ENCODE measurements at places on chromosomes 3 and 15.

DNA sequence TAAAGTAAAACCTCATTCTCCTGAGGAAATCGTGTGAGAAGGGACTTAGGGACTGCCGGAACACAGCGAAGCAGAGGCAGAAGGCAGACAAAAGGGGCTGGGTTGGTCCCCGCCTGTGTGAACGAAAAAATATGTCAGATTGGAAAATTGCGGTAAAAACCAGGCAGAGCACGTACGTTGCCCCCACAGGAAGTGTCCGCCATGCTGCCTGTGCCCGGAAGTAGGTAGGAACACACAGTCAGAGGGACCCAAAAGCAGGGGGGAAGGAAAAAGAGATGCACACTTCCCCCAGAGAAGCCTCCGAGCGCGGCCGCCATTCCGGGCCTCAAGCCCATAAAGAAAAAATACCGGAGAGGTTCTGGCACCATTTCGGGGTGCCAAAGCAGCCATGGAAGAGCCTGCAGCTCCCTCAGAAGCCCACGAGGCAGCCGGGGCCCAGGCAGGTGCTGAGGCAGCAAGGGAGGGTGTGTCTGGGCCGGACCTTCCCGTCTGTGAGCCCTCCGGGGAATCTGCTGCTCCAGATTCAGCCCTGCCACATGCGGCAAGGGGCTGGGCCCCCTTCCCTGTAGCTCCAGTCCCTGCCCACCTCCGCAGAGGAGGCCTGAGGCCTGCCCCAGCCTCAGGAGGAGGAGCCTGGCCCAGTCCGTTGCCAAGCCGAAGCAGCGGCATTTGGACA, at the start of gene MKRN3:
Gene MKRN3 (plus strand): TSS at position 280 of the 676 bp plus-strand sequence. CDS start 109 bp downstream, at position 389.
- peak; percentile 21 for DNase-seq

GRCh38 chr15:89187986-89188514, 33.3 kb downstream of the RLBP1 start:
- no peak for DNase-seq

DNA sequence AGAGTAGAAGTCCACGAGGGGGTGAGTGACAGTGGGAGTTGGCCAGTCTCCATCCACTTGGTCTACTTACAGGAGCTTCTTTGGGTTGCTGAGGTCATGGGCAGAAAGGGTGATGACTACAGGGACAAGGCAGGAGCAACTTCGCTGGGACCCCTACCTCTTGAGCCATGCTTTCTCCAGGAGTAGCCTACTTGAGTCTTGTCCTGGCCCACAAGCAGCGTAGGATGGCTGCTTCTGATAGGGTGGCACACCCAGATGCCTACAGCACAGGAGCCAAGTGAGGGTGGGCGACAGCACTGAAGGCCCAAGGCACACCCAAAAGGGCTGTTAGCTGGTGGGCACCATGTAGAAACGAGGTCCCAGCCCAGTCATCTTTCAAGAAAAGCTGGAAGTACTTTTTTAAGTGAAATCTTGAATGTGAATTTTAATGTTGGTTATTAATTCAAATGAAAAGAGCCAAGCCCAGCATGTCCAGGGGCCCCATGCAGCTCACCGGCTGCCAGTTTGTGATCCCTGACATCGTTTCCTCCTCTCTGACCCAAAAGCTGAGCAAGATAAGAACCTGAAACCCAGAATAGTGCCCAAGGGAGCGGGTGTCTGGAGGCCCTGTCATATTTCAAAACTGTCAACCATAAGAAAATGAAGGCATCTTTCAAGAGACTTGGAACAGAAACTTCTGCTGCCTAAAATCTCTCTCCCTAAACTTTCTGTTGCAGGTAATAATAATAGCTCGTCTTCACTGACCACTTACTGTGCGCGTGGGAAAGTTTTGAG, 2.2 kb upstream of the CPEB1 start:
- DNase-seq: no peak

GRCh38 chr3:196617256-196617655, 22.2 kb upstream of the NRROS start:
- DNase-seq: no peak

DNA sequence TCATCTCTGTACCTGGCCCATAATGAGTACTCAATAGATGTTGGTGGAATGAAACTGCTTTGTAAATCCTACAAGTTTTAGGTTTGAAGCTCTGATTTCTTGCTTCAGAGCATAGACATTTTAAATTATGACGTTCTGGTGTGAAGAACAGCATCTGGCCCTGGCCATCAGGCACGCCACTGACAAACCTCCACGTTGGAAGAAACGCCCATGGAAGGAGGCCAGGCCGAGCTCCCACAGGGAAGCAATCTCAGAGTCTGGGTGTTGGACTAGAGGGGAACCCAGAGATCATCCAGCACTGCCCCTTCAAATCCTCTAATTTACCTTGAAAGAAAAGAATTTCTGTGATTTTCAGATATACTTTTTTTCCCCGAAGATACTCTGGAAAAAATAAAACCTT, 328.1 kb upstream of the RGMA start:
- DNase-seq: no peak

DNA sequence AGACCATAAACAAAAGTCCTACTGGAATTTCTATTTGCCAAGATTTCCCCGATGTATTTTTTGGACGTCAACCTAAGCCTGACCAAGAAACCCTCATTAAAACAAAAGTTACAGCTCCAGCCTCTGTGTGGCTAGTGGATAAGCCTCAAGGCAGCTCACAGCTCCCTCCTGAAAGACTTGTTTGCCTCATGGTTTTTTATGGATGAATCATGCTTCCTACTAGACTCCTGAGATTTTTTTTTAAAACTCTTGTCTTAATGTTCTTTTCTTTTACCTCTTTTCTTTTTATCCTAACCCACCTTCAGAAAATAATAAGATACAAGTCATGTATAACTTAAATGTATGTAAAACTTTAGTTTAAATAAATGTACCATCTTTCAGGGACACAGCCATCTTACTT, 52.4 kb downstream of the SUCNR1 start:
- DNase-seq: no peak

Data from activated CD4-positive, alpha-beta T cell treated with anti-CD3 and anti-CD28 coated beads, Interleukin-2, amount 50 U/mL, for 24 hours (primary cell).